ENCODE measurements at places on chromosomes 4 and X.

- DNase-seq = no peak
These were observed 160.2 kb downstream of the RAB28 start for GRCh38 chr4:13323921-13324320.

GRCh38 chrX:100643212-100643611, 787 bp upstream of the SRPX2 start:
- no peak for DNase-seq

DNA sequence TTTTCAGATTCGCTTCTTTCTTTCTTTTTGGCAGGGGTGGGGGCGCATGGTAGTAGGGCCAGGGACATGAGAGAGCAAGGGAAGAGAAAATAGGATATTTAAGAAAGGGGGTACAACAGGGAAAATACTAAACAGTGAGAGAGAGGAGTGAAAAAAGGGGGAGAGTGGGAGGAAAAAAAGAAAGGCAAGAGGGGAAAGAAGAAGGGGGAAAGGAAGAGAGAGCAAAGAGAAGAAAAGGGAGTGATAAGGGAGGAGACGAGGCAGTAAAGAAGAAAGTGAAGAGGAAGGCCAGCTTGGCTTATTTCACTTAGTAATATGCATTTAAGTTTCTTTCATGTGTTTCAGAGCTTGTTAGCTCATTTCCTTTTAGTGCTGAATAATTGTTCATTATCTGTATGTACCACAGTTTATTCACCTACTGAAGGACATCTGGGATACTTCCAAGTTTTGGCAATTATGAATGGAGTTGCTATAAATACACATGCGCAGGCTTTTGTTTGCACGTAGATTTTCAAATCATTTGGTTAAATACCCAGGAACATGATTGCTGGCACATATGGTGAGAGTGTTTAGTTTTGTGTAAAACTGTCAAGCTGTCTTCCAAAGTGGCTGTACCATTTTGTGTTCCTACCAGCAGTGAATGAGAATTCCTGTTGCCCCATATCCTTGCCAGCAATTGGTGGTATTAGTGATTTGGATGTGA, 37.3 kb downstream of the CASP6 start:
- no peak for DNase-seq

GRCh38 chr4:3871181-3871852, 105.1 kb downstream of the ADRA2C start:
- no peak for DNase-seq

GRCh38 chr4:67327245-67328017, 217.9 kb downstream of the CENPC start:
- DNase-seq = peak; percentile 56

GRCh38 chr4:30828264-30828926, 108.2 kb downstream of the PCDH7 start:
- no peak for DNase-seq

DNA sequence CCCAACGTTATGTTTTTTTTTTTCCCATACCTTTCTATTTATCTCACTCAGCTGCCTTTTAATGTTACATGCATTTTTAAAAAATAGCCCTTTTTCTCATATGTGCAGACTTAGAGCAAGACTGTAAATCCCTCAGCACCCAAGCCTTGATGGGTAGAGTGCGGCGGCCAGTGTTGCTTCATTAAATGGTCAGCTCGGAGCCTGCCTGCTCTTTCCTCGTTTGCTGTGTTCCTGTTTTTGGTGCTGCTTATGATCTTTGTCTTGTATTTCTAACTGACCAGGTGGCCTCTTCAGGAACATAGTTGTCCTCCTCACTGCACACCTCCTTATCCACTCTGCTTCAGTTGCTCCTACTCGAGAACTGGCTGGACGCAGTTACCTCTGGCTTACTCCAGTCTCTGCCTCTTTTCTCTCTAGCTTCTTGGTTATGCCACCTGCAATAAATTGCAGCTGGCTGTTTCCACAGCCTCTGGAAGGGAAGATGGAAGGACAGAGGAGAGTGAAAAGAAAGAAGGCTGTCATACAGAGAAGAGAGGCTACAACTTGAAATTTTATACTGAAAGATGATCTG, 10.7 kb downstream of the RBPJ start:
- no peak for DNase-seq

GRCh38 chr4:5760936-5761480, 50.0 kb downstream of the EVC start:
- DNase-seq = no peak

DNA sequence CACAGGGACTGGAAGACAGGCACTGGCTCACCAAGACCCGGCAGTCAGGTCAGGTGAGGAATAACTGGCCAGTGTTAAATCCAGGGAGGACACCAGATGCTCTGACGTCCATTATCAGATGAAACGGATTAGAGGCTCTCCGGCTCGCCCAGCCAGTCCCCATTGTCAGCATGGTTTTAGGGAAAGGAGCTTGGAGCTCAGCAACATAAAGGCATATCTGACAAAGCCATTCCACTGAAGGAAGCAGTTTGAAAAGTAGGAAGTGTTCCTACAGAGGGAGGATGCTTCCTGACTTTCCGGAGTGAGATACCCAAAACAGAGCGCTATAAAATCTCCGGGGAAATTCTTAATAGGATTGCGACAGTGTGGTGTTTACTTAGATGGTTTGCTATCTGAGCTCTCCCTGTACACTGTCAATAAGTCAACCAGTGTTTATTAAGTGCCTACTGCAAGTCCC, 14.8 kb downstream of the NDNF start:
- DNase-seq = no peak

DNA sequence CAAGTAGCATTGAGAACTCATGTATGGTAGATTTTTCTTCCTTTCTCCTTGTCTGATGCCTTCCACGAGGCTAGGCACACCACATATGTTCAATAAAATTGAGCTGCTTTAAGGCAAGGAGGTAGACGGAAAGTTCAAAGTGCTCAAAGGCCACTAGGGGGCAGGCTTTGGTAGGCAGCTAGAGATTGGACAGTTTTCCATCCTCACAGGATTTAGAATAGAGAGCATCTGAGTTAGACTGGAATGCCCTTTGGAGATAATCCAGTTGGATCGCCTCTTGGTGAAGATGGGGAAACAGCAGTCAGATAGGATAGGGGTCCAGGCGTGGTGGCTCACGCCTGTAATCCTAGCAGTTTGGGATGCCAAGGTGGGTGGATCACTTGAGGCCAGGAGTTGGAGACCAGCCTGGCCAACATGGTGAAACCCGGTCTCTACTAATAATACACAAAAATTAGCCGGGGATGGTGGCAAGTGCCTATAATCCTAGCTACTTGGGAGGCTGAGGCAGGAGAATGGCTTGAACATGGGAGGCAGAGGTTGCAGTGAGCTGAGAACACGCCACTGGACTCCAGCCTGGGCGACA, 30.4 kb downstream of the ELF4 start:
- DNase-seq = peak; percentile 66

DNA sequence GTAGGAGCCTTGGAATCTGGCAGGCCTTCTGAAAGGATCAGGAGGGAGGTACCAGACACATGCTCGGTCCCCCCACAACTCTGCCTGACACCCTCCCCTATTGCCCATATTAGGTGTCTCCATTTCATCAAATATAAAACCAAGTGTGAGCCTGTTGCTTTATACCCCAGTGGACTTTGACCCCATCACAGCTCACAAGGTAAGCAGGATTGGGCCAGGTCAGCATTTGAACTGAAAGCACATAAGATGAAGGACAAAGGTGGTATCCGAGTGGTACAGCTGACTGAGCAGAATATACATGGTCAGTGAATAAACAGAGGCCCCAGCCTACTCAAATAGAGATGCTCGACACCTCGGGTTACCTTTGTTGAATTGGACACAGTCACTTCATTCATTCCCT, 20.0 kb downstream of the SLC25A43 start:
- peak; percentile 28 for DNase-seq

- no peak for DNase-seq
These were observed 160.9 kb downstream of the PPARGC1A start for GRCh38 chr4:23728971-23729370.

DNA sequence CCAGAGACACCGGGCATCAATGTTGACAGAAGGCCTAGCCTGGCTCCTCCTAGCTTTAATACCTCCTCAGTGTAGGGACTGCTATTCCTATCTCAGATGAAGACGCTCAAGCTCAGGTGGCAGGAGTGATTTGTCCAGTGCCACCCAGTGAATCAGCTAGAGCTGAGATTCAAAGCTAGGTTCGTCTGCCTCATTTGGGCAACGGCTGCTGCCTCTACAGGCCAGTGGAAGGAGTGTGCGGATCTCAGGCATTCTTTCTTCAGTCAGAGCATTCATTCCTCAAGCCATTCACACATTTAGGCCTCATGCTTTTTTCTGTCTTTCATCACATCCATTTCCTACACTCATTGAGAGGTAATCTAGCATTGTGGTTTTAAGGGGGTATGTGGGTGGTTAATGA, 7.3 kb downstream of the TSR2 start:
- no peak for DNase-seq

GRCh38 chr4:36056136-36056535, 188.2 kb downstream of the ARAP2 start:
- DNase-seq = no peak

DNA sequence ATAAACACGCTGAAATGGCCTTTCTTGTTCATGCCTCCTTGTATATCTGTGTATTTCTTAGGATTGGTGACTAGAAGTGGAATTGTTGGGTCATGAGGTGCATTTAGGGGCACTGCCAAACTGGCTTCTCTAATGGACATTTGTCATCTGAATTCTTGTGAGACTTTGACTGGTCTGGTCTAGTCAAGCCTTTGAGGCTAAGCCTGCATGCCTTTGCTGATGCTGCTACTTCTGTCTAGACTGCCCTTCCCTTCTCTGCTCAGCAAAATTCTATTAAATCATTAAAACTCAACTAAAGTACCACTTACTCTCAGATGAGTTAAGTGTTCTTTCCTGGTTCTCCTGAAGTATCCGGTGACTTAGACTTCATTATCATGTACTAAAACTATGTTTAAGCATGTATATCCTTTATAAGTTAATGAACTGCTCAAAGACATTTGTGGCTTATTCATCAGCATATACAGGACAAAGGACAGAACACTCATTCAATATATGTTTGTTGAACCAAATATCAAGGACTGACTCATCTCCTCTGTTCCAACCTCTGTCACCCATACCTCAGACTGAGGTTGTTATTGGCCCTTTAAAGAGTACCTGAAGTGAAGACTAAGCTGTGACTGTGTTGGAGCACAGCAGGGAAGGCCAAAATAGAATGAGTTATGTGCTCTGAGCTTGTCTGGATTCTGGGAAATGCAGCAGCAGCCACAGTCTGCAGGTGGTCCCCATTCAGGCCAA, 9.0 kb downstream of the TCEAL1 start:
- no peak for DNase-seq

DNA sequence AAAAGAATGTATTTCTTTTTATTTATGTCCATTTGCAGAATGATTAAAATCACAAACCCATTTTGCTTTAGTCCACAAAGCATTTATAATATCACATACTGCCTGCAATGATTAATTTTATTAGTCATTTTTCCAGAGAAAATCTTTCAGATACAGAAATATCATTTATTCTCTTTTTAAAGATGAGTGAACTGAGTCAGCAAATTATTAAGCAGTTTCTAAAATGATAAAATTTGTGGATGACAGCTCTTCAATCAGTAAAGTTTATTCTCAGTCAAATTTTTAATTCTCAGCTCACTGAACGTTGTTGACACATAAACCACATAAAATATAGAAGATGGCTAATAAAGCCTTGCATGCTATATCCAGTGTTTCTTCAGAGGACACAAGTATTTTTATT, 485.5 kb downstream of the PRR32 start:
- no peak for DNase-seq

- DNase-seq = no peak
These were observed 53.1 kb downstream of the FAM114A1 start for GRCh38 chr4:38920677-38921076.

GRCh38 chr4:8120501-8120900, 38.1 kb downstream of the ABLIM2 start:
- no peak for DNase-seq

GRCh38 chr4:4852591-4853362, 6.7 kb upstream of the MSX1 start:
- no peak for DNase-seq

DNA sequence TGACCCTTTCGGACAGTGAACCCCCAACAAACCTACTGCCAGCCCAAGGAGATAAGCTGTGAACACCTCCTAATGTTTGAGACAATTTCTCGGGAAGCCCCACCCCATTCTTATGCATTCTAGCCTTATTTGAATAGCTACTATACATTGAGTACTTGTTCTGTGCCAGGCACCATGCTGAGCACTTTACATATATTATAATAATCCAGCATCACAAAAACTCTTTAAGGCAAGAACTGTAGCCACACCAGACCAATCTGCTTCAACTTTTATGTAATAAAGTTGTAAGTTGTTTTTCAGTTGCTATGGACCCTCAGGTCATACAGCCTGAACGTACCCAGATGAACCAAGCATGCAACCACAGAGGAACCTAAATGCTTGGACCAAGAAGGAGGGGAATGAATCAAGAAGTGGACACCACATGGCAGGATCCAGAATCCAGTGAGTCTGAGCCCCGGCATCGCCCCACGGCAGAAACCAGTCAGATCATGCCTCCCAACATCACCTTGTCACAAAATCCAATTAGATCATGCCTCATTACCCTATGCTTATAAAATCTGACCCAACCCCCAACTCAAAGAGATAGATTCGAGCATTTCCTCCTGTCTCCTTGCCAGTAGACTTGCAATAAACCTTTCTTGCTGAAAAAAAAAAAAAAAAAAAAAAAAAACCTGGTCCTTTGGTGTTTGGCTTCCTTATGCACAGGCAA, 225.0 kb downstream of the QDPR start:
- no peak for DNase-seq

DNA sequence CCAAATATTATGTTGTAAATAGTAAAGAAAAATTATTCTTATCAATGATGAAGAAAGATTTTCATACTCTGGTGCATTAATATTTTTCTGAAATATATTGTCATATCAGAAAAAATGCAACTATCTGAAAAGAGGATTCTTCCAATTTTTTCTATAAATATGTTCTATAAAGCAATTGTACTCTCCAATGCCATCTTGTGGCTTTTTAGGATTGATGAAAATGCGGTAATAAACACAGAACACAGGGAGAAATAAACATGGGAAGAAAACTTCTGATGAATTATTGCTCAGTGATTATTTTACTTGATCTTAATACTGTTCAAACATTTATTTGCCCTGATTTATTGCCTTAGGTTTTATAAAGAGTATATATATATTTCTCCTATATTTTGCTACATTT, 215.4 kb downstream of the IL1RAPL1 start:
- DNase-seq = no peak

DNA sequence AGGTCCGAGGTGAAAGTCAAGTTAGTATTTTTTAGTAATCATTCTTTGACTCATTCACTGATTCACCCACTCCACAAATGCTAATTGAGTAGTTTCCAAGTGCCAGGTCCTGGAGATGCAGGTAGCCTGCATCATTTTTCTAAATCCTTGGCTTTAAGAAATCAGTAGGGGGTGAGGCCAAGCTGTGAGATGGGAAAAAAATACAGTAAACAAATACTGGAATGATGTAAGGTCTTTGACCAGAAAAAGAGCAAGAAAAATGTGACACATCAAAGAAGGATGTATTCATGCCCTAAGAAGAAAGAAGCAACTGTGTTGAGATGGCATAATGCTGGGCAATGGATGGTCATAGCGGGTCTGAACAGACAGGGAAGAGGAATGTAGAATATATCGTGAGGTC, 1386.6 kb downstream of the PCDH7 start:
- no peak for DNase-seq

Data from mucosa of gallbladder (tissue), 1 donor.